ENCODE measurements at places on chromosomes 7 and 10.
A peak's percentile ranks its signal among the peaks of the same experiment; 100 is the strongest.

DNA sequence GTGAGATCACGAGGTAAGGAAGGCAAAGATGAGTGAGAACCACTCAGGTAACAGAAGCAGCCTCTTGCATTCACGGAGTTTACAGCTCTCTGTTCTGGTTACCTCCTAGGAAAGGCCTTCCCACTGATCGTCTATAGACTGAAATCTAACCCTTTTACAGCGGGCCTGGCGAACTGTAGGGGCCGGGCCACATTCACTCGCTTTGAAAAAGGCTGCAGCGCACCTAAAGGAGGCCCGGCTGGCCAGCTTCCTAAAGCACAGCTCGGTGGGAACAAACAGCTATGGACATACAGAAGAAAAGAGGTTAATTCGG is 565 bp downstream of the ATP5MK start:
- DNase-seq: no peak

- DNase-seq: no peak
Measured at GRCh38 chr7:85716353-85716752, 529.5 kb upstream of the SEMA3D start.

DNA sequence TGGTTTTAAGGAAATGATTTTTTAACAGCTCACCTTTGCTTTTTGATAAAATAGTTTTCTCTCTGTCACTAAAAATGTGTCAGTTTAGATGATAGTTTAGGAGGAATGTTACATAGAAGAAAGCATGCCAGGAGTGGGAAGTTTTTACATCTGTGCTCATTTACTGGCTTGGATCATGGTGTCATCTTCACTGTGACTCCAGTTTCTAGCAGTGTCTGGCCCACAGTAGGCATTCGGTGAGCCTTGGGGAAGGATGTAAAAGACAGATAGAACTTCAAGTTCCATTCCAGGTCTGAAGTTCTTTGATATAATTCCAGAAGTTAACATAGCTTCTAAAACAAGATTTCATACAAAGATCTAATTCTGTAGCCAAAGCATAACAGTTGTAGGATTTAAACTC is 259.2 kb downstream of the BICC1 start:
- DNase-seq: peak; percentile 56

DNA sequence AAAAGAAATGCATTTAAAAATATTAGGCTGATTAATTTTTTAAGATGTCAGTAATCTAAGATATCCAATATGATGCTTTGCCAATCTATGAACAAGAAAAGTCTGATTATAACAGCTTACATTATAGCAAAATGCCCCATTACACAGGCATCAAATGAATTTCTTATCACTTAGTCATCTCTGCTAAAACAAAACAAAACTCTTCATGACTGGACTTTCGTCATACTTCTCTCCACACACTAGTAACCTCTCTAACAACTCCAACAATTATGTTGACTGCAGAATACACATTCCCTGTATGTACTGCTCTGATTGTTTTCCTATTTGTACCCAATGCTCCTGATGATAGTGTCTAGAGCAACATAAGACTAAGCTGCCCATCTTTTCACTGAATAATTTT is 3.8 kb upstream of the MKI67 start:
- DNase-seq: no peak

- no peak for DNase-seq
Measured at GRCh38 chr10:79942261-79943185, 6.4 kb downstream of the SFTPD start.
